Activated T-helper 2 cell treated with anti-CD3 and anti-CD28 coated beads, Interferon-gamma antibody, Interleukin-2, Interleukin-4, amounts not matched to agents 10 μg/mL and 5 μg/mL and 100 μg/mL, durations not matched to agents 14 hours and 24 hours and 36 hours (primary cell): ENCODE measurements at places on chromosomes 1 and 21. TPM values are rescaled to one million over a fixed set of nuclear protein-coding genes. Genes with fewer than 3 reads are reported as not detected.

The COL8A2 gene
- total RNA-seq, result not detected in 2 replicates

The PLXNA2 gene
- total RNA-seq, result 0.07 and 0.37 TPM in 2 replicates

The HUNK gene
- 0.43 and 0.55 TPM in 2 replicates for total RNA-seq

The LRRN2 gene
- not detected in 2 replicates for total RNA-seq

The B3GALT2 gene
- total RNA-seq, result not detected in 2 replicates

GRCh38 chr1:202852163-202852904 is 36.6 kb downstream of the RABIF start:
- DNase-seq, result peak; percentile 24

- no peak for DNase-seq
Measured at GRCh38 chr21:26583769-26584168, 10.7 kb upstream of the CYYR1 start.

- no peak for DNase-seq
Measured at GRCh38 chr1:237873487-237874211, 17.1 kb downstream of the ZP4 start.

GRCh38 chr1:42250164-42250563 is 84.9 kb downstream of the FOXJ3 start:
- DNase-seq, result no peak

DNA sequence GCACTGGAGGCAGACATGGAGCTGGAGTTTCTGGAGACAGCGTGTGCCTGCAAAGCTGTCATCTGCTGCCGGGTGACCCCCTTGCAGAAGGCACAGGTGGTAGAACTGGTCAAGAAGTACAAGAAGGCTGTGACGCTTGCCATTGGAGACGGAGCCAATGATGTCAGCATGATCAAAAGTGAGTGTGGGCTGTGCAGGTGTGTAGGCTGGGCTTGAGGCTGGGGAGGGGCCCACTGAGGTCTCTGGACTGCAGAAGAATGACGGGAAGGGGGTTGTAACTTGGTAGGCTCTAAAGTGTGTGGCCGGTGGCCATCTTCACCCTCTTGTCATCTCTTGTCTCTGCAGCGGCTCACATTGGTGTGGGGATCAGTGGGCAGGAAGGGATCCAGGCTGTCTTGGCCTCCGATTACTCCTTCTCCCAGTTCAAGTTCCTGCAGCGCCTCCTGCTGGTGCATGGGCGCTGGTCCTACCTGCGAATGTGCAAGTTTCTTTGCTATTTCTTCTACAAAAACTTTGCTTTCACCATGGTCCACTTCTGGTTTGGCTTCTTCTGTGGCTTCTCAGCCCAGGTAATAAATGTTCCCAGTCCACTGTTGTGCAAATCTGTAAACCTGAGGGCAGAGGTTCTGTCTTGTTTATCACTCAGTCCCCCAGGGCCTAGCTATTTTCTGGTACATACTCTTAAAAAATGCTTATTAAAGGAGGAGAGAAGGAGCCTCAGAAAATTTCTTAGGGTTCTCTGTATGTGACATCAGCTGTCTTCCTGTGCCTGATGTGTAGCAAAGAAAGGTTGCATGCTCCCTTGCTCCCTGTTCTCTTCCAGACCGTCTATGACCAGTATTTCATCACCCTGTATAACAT is 19.9 kb downstream of the ATP8B2 start:
- peak; percentile 57 for DNase-seq
